ENCODE measurements at places on chromosomes 4 and X. TPM values are rescaled to one million over a fixed set of nuclear protein-coding genes. Genes with fewer than 3 reads are reported as not detected.

ATP11C gene
- 27.6 TPM for total RNA-seq

CHRDL1 gene
- total RNA-seq: 3.5 TPM

CFI gene
- total RNA-seq: 38.8 TPM

CFAP99 gene
- not detected for total RNA-seq

GC gene
- total RNA-seq: not detected
